ENCODE measurements at places on chromosomes 7 and 10.

DNA sequence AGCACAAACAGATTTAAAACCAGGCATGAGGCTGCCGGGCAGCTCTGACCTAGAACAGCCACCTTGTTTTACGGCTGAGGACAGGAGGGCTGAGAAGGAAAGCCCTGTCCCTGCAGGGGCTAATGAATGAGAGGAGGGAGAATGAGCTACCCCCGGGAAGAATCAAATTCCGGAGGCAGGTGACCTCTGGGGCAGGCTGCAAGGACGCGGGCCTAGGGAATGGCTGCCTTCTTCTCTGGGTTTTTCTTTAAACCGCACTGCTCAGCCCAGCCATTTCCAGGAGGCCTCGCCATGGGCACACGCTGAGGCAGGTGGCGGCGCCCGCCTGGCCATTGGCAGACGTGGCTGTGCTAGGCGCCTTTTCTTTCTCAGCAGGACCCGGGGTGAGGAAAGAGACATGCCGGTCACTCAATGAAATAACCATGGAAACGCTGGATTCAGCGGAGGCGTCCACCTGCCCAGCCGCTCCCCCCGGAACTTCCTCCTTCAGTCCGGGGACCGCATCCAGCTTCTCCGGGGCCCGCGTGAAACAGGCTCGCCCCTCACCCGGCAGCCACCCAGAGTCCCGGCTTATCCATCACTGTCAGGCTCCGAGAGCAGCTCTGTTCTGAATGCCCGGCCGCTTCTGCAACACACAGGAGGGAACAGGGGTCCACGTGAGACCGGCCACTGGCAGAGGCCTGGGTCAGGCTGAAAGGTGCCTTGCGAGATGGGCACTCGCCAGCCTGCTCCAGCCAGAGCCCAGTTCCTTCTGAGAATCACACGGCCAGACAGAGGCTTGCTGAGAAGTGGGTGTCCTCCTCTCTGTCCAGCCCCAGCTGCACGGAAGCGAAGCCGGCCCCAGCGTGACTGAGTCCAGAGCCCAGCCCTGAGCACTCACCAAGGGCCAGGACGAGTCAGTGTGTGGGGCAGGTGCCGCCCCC, 82.1 kb downstream of the PDGFA start:
- DNase-seq, result no peak

DNA sequence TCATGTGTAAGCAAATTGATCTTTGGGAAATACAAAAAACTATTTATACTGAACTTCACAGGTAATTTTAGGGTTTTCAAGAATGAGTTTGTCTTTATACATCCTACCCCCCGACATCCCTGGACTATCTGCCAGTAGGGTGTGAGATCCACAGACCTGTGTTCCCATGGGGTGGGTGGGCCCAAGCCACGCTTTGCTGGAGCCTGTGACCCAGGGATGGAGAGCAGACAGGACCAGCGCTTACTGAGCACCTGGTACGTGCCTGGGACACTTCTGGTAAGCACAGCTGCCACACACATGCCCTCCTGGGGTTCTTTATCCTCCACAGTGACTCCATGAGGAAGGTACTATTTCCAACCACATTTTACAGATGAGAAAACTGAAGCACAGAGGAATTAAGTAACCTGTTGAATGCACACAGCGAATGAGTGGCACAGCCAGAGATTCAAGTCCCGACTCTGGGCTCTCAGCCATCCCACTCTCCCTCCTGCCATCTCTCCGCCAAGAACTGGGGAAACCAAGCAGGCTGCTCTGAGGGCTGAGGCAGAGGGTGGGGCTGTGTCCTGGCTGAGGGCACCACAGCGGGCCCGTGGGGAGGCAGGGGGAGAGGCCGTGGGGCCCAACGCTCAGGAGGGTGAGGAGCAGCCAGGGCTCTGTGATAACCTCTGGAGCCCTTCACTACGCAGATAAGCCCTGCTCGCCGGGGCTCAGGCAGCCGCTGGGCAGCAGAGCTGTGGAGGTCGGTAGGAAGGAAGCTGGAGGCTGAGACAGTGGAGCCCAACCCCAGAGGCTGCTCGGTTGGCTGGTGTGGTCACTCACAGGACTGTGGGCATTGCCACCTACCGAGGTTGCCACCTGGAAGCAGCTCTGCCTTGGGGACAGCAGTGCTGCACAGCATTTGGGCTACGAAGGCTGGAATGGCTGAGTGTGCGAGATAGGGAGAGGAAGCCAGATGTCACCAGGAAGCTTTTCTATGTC, 124.2 kb downstream of the ARHGAP22 start:
- DNase-seq, result peak; percentile 57

DNA sequence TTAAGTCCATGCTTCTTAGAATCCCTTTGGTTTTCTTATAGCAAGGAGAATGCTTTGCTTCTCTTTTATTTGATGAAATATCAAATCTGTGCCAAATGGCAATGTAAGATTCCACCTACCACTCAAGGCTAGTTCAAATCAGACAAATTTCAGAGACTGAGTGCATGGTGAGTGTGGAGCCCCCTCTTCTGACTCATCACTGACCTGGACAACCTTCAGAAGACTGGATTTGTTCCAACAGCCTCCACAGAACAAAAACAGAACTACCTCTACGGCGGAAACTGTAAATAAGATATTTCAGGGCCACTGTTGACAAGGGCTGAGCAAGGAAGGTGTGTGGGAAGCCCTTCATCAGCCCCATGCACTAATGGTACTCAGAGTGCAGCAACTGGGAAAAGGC, 21.1 kb downstream of the NCAPG2 start:
- no peak for DNase-seq

DNA sequence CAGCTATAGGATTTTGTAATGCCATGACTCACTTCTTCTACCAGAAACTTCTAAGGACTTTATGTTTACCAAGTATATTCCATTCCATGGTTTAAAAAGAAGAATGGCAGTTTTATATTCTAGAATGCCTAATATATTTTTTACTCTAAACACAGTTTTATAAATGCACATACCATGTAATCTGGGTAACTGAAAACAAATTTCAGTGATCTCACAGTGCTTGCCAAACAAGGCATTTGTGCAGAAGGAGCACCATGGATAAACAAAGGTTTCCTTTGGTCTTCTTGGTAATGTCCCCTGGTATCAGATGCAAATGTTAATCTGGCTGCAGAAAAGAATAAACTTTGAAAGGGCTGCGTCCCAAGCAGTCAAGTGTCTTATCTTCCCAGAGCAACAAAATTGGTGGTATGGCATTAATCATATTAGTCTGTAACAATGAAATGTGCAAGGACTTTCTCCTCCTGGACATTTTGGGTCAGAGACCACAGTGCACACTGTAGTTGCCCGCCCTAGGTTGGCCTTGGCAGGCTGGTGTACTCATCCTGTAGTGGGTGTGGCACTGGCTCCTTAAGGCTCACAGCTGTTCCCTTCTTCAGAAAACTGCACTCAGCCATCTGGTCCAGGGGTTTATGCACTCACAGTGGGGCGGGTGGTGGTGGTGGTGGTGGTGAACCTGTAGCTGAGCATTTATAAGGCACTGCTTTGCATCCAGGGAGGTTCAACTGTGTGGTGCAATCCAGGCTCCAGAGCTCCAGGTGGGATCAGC, 56.7 kb downstream of the LAMB4 start:
- DNase-seq, result no peak

- no peak for DNase-seq
Observed at GRCh38 chr7:48144291-48144768, 26.9 kb upstream of the ABCA13 start.

DNA sequence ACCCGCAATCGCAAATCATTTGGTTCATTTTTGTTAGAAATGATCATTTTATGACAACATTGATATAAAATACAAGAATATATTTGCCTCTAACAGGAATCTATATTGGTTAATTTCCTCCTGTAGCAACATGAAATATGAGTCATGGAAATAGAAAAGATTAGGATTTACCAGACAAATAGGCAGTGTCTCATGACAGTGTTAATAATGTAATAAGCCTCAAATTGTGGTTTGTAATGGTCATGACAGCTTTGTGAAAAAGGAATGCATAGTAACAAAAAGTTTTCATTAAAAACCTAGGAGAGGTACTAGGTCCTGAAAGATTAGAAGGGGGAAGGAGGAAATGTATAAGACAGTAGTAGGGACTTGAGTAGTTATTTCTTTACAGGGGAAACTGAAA, 7.9 kb upstream of the SLK start:
- DNase-seq, result no peak

GRCh38 chr10:88080213-88080612, 216.8 kb downstream of the PTEN start:
- DNase-seq, result no peak

GRCh38 chr7:108454674-108455550, 1.3 kb downstream of the NRCAM start:
- DNase-seq, result no peak

DNA sequence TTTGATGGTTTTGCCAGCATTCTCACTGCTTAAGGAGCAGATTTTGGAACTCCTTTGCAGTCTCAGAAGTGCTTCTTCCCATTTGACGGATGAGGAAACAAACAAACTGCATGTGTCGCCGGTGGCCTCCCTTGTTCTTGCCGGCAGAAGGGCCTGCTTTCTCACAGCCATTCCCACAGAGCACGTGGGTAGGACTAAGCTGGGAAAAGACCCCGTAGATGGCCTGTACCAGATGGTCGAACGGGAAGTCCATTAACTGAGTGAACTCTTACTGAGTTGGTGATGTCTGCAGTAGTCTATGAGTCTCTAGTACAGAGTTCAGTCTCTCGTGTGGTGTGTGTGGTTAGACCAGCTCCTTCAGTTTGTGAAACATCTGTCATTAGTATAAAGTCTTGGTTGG, 131.9 kb downstream of the TRRAP start:
- DNase-seq, result no peak

- DNase-seq, result peak; percentile 3
Observed at GRCh38 chr7:15889507-15889906, 203.0 kb upstream of the MEOX2 start.

DNA sequence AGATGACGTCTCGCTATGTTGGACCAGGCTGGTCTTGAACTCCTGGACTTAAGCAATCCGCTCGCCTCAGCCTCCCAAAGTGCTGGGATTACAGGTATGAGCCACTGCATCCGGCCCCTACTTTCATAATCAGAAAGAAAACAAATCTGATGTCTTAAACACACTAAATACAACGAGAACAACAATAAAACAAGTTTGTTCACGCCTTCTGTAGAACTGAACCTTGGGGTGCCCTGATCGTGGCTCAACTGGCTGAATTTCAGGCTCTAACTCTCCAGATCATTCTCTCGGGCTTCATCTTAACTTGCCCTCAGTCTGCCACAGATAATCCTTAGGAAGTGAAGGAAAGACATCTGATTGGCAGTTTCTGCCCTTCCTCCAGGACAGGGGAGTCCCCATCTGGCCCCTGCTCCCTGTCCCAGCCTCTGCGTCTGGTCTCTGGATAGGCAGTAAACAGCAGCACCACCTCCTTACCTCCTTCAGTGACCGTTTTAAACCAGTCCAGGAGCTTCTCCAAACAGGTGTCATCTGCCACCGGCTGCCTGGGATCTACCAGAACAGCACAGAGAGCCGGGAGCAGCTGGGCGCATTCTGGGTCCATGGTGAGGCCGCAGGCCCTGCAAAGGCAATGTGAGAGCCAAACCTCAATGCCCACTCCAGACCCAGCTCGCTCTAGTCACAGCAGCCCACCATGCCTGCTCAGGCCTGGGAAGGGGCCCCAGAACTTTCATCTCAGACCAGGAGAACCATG, 1.3 kb downstream of the BRAT1 start:
- no peak for DNase-seq

GRCh38 chr10:21161647-21162046, 264.5 kb upstream of the NEBL start:
- no peak for DNase-seq

Data from K562 (cell line).